ENCODE measurements at places on chromosomes 11 and 22. TPM values are rescaled to one million over a fixed set of nuclear protein-coding genes. Genes with fewer than 3 reads are reported as not detected.

Gene ACTN3
- not detected for total RNA-seq

Gene GRIA4
- total RNA-seq, result 141 TPM

Gene MS4A6E
- not detected for total RNA-seq

Gene F2
- 0.63 TPM for total RNA-seq

Gene OAF
- 1.9 TPM for total RNA-seq

Gene RAG2
- not detected for total RNA-seq

Gene SLC35C1
- total RNA-seq, result 5.9 TPM
